Mesothelial cell of epicardium (in vitro differentiated cells): ENCODE measurements at places on chromosomes 12 and 14.
A peak's percentile ranks its signal among the peaks of the same experiment; 100 is the strongest.

DNA sequence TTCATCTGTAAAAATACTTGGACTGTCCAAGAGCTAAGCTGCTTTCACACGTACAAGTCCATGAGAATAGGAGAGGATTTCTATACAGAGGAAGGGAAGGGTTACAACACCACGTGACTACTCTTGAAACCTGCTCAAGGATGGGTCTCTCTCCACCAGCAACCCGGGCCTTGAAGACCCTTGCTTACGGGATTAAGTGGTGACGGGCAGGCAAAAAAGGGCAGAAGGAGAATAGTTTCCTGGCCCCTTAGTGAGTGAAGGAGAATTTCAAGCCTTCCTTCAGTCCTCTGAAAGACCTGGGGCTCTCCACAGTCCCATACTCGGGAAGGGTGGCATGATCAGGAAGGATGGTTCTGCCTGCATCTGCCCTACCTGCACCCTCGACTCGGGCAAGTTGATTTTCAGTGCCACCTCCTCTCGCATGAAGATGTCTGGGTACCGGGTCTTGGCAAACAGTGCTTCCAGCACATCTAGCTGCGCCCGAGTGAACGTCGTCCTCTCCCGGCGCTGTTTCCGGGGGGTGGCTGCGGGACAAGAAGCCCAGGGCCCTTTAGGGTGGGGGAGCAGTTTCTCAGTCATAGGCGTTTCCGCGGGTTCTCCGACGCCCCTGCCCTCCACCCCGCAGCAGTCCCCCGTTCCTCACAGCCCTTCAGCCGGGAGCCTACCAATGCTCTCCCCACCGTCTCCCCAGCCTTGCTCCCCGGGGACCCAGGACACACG, 6.3 kb downstream of the OTX2 start:
- H3K4me1 ChIP-seq, result peaks cover 6% of the 10 kb centered on the region
- H3K4me3 ChIP-seq, result no peak overlapping the region
- H3K27me3 ChIP-seq, result peaks cover 99% of the 10 kb centered on the region
- H3K36me3 ChIP-seq, result no peaks in the 10 kb centered on the region
- no peak for DNase-seq

GRCh38 chr14:101916816-101917412, 47.5 kb upstream of the DYNC1H1 start:
- DNase-seq, result no peak
- H3K4me1 ChIP-seq, result peaks cover 5% of the 10 kb centered on the region
- no peak overlapping the region for H3K4me3 ChIP-seq
- H3K27ac ChIP-seq, result peak overlapping the region; percentile 76
- H3K36me3 ChIP-seq, result peaks cover 37% of the 10 kb centered on the region

- H3K27ac ChIP-seq, result no peak overlapping the region
- DNase-seq, result no peak
- H3K27me3 ChIP-seq, result no peaks in the 10 kb centered on the region
- H3K4me1 ChIP-seq, result no peaks in the 10 kb centered on the region
- peaks cover 17% of the 10 kb centered on the region for H3K36me3 ChIP-seq
Measured at GRCh38 chr12:28308891-28309290, 118.6 kb downstream of the CCDC91 start.

DNA sequence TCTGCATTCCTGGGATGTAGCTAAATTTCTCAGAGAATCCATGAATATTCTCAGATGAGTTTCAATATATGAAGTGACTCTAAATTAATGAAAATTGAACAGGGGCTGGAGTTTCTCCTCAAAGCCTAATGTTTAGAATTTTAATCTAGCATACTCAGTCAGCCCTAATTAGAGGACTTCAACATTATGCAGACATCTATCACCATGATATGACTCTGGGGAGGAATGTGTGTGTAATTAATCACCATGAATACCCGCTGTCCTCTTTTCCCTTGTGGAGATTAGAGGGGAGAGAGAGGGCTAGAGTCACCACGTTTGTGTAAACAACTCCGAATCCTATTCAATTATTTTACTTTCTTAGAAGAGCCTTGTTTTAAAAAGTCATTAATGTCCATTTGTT, 698.6 kb upstream of the MDGA2 start:
- H3K36me3 ChIP-seq, result peaks cover 5% of the 10 kb centered on the region
- no peaks in the 10 kb centered on the region for H3K27me3 ChIP-seq
- no peak for DNase-seq
- H3K27ac ChIP-seq, result peak overlapping the region; percentile 88
- H3K4me1 ChIP-seq, result peaks cover 47% of the 10 kb centered on the region

GRCh38 chr14:32560209-32560857, 231.2 kb downstream of the AKAP6 start:
- no peak overlapping the region for H3K4me3 ChIP-seq
- H3K36me3 ChIP-seq, result no peaks in the 10 kb centered on the region
- H3K4me1 ChIP-seq, result peaks cover 17% of the 10 kb centered on the region

DNA sequence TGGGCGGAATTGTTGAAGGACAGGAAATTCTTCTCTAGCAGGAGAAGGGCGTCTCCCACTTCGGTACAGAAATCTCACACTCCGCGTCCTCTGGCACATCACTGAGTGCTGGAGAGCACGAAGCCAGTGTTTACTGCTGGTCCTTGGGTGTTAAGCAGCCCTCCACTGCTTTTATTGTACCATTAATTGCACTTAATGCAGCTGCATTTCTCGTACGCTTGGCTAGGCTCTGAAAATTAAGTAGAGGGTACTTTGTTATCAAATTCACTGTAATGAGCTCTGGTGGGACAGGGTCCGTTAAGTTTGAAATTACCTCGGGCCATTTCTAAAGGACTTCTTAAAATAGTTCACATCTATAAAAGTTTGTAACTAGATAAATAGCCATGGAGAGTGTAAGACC, 411.2 kb downstream of the NPAS3 start:
- peaks cover 39% of the 10 kb centered on the region for H3K4me1 ChIP-seq
- DNase-seq, result no peak
- no peak overlapping the region for H3K4me3 ChIP-seq
- no peaks in the 10 kb centered on the region for H3K27me3 ChIP-seq
- no peak overlapping the region for H3K27ac ChIP-seq
- no peaks in the 10 kb centered on the region for H3K36me3 ChIP-seq

DNA sequence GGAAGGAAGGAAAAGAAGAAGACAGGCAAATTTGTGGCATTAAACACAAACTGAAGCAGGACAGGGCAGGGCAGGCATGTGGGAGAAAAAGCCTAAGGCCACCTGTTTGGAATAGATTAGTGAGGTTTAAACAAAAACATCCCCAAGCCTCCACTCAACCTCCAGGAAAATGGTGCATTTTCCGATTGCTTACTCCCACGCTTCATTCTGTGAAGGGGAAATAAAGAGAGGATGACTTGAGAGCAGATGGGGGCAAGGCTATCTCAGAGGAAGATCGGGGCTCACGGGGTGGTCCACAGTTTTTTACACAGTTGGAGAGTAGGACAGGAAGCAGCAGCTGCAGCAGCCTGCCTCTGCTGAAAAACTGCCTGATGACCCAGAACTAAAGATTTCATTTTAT, 250.9 kb downstream of the DUSP6 start:
- no peak for DNase-seq
- H3K27ac ChIP-seq, result no peak overlapping the region
- no peaks in the 10 kb centered on the region for H3K27me3 ChIP-seq

DNA sequence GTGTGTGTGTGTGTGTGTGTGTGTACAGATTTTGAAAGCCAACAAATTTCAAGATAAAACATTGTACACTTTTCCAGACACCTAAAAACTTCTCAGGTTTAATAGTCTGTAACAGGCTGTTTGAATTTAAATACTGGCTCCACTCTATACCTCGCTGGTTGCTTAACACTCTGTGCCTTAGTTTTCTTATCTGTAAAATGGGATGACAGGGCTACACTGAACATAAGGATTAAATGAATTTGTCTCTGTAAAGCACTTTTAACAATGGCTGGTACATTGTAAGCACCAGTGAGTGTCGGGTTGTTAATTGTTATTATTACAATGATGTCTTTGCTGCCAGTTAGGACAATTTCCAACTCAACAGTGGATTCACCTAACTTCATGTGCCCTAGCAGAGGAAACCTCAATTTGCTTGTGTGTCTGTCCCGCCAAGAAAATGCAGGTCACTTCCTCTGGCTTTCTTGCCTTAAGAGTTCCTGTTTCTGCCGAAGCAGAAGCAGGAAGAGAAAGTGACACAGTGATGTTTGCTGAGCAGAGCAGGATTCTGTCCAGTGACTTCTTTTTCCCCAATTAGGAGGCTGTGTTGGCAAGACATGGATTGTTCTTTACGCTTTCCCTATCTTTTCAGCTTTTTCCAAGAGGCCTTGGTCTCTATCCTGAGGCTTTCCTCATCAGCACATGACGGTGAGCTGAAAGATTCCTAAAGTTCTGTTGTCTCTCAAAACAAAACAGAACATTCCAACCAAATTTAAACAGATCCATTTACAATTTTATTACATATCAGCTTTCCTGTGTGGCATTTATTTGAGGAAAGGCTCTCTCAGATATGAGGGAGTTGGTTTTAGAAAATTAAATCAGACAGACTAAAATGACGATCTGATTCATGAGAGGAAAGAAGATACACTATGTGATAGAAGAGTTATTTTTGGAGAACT, 154.1 kb upstream of the ATP2B1 start:
- H3K27me3 ChIP-seq, result peaks cover 1% of the 10 kb centered on the region
- no peak for DNase-seq
- peaks cover 11% of the 10 kb centered on the region for H3K4me1 ChIP-seq
- H3K4me3 ChIP-seq, result no peak overlapping the region
- H3K36me3 ChIP-seq, result no peaks in the 10 kb centered on the region

- H3K4me1 ChIP-seq, result peaks cover 28% of the 10 kb centered on the region
- no peaks in the 10 kb centered on the region for H3K36me3 ChIP-seq
- H3K27ac ChIP-seq, result no peak overlapping the region
- DNase-seq, result no peak
Measured at GRCh38 chr12:1246637-1247036, 255.6 kb downstream of the ERC1 start.

- no peak overlapping the region for H3K27ac ChIP-seq
- H3K36me3 ChIP-seq, result peaks cover 34% of the 10 kb centered on the region
- peaks cover 6% of the 10 kb centered on the region for H3K4me1 ChIP-seq
- DNase-seq, result no peak
Measured at GRCh38 chr14:24414077-24414476, 15.3 kb downstream of the NYNRIN start.

- peak; percentile 5 for DNase-seq
- no peak overlapping the region for H3K4me3 ChIP-seq
- H3K27ac ChIP-seq, result no peak overlapping the region
- H3K36me3 ChIP-seq, result no peaks in the 10 kb centered on the region
- peaks cover 20% of the 10 kb centered on the region for H3K27me3 ChIP-seq
- H3K4me1 ChIP-seq, result peaks cover 16% of the 10 kb centered on the region
Measured at GRCh38 chr14:104290756-104291122, 152.4 kb downstream of the KIF26A start.

- H3K4me1 ChIP-seq, result no peaks in the 10 kb centered on the region
- no peaks in the 10 kb centered on the region for H3K27me3 ChIP-seq
- no peak for DNase-seq
- H3K4me3 ChIP-seq, result no peak overlapping the region
- H3K27ac ChIP-seq, result no peak overlapping the region
Measured at GRCh38 chr14:30077946-30078345, 150.3 kb upstream of the PRKD1 start.

- DNase-seq, result no peak
- H3K4me3 ChIP-seq, result no peak overlapping the region
- peaks cover 13% of the 10 kb centered on the region for H3K36me3 ChIP-seq
Measured at GRCh38 chr12:90037740-90038139, 329.1 kb upstream of the ATP2B1 start.

DNA sequence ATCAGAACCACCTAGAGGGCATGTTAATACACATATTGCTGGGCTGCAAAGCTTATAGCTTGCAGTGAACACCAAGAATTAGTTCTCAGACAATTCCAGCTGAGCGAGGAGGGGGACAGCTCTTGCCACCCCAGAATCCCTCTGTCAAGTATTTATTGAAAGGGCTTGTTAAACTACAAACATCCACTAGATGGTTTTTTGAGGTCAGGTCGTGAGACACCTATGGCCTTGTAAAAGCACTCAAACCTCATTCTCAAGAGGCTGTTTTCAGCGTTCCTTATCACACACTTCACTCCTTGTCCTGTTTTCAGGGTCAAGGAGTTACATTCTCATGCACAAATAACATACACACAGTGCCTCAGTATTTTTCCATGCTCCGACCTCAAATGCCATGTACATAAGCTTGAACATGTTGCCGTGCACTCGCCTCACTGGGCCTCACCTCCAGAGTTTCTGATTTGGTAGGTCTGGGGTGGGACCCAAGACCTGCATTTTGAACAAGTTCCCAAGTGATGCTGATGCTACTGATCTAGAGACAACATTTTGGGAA, 98.8 kb upstream of the PTPRR start:
- no peaks in the 10 kb centered on the region for H3K4me1 ChIP-seq
- H3K4me3 ChIP-seq, result no peak overlapping the region
- H3K36me3 ChIP-seq, result no peaks in the 10 kb centered on the region
- no peak overlapping the region for H3K27ac ChIP-seq
